ENCODE measurements at places on chromosomes 4 and X. TPM values are rescaled to one million over a fixed set of nuclear protein-coding genes. Genes with fewer than 3 reads are reported as not detected.

The HSFX3 gene
- total RNA-seq = not detected

The DCK gene
- 6.0 TPM for total RNA-seq

DNA sequence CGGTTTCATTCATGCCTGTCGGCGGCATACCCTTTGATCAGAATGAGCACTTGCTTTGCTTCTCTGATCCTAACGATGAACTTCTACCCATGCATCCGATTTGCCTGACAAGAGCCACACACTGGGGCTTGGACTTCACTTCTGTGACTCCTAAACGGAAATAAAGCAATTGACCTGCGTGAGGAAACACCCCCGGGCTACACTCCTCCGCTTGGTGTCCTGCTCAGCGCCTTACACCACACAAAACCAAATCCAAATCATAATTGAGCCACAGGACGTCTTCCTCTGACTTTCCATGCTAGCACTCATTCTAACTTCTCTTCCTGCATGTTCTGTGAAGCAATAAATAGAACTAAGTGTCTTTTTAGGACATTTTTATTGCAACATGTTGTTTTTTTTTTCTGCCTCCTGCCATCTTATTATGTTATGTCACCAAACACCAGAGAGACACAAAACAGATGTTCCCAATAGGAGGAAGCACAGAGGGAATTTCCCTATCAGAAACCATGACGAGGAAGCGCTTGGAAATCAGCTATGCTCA, 110.8 kb upstream of the FAM9B start:
- H3K36me3 ChIP-seq = no peaks in the 10 kb centered on the region
- H3K27me3 ChIP-seq = no peaks in the 10 kb centered on the region
- H3K27ac ChIP-seq = no peak overlapping the region
- H3K4me3 ChIP-seq = no peak overlapping the region

DNA sequence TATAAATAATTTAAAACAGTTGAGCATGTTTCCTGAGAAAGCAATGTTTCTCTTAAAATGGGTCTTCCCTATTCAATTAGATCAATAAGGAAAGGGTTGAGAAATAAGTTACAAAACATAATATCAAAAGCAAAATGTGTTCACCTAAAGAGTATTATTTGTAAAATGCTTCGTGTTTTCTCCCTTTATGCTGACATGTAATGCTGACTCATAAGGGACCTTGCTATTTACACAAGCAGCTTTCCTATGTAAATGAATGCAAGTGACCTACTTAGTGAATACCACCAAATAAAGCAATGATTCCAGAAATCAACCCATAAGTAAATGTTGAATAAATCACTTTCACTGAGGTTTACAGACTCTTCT, 91.5 kb downstream of the ELOVL6 start:
- no peak overlapping the region for H3K27ac ChIP-seq
- H3K4me1 ChIP-seq = peaks cover 5% of the 10 kb centered on the region
- H3K27me3 ChIP-seq = no peaks in the 10 kb centered on the region
- no peaks in the 10 kb centered on the region for H3K36me3 ChIP-seq

- no peaks in the 10 kb centered on the region for H3K27me3 ChIP-seq
- no peak for DNase-seq
- H3K4me1 ChIP-seq = no peaks in the 10 kb centered on the region
- no peak overlapping the region for H3K4me3 ChIP-seq
- H3K36me3 ChIP-seq = no peaks in the 10 kb centered on the region
- no peak overlapping the region for H3K27ac ChIP-seq
These were observed 67.2 kb upstream of the BRWD3 start for GRCh38 chrX:80876877-80877276.

- peaks cover 9% of the 10 kb centered on the region for H3K36me3 ChIP-seq
- H3K4me3 ChIP-seq = no peak overlapping the region
- H3K4me1 ChIP-seq = no peaks in the 10 kb centered on the region
- H3K27ac ChIP-seq = no peak overlapping the region
- no peak for DNase-seq
These were observed 1.2 kb upstream of the FGFBP2 start for GRCh38 chr4:15964159-15964558.

The GAGE12J gene
- not detected for total RNA-seq

The APLN gene
- 8.8 TPM for total RNA-seq

- H3K27ac ChIP-seq = no peak overlapping the region
- no peak overlapping the region for H3K4me3 ChIP-seq
- no peaks in the 10 kb centered on the region for H3K4me1 ChIP-seq
These were observed 48.5 kb downstream of the MAML3 start for GRCh38 chr4:140105436-140105835.

DNA sequence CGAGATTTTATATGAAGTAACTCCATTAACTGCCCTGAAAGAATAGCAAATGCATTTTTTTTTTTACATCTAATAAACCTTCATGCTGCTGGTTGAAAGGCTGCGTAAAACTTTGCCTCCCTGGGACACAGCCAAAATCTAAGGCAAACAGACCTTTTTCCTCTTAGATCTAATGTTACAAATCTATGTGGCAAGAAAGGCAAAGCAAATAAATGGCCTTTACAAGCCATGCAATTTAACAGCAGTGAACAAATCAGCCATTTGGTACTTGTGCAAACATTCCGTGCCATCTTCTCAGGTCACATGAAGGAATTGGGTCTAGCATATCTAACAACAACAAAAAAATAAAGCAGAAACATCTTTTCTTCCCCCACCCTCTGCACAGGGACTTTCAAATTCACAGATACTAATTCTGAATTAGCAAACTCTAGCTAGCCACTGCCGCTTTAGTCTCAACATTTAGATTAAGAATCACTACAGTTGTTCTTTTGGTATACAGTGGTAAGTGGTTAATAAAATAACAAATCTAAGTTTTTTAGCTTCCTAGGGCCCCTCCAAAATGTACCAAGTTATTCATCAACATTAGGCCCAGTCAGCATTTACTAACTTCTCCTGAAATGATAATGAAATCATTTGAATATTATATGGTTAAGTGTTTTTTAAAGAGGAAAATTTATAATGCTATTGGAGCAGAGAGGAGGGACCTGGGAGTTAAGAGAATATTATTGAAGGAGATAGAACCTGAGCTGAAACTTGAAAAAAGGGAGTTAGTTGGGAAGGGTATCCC, 593.8 kb downstream of the SMARCA1 start:
- no peaks in the 10 kb centered on the region for H3K27me3 ChIP-seq
- no peaks in the 10 kb centered on the region for H3K36me3 ChIP-seq
- no peak for DNase-seq
- H3K4me1 ChIP-seq = no peaks in the 10 kb centered on the region

The EDA gene
- 9.4 TPM for total RNA-seq

DNA sequence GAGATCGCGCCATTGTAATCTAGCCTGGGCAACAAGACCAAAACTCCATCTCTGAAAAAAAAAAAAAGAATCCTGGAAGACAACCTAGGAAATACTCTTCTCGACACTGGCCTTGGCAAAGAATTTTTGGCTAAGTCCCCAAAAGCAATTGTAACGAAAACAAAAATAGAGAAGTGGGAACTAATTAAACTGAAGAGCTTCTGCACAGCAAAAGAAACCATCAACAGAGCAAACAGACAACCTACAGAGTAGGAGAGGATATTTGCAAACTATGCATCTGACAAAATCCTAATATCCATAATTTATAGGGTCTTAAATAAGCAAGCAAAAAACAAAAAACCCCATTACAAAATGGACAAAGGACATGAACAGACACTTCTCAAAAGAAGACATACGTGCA, 76.5 kb upstream of the DUSP21 start:
- H3K36me3 ChIP-seq = no peaks in the 10 kb centered on the region
- no peak overlapping the region for H3K27ac ChIP-seq
- DNase-seq = no peak
- no peaks in the 10 kb centered on the region for H3K4me1 ChIP-seq
- H3K4me3 ChIP-seq = no peak overlapping the region

The ASB9 gene
- 1.5 TPM for total RNA-seq

DNA sequence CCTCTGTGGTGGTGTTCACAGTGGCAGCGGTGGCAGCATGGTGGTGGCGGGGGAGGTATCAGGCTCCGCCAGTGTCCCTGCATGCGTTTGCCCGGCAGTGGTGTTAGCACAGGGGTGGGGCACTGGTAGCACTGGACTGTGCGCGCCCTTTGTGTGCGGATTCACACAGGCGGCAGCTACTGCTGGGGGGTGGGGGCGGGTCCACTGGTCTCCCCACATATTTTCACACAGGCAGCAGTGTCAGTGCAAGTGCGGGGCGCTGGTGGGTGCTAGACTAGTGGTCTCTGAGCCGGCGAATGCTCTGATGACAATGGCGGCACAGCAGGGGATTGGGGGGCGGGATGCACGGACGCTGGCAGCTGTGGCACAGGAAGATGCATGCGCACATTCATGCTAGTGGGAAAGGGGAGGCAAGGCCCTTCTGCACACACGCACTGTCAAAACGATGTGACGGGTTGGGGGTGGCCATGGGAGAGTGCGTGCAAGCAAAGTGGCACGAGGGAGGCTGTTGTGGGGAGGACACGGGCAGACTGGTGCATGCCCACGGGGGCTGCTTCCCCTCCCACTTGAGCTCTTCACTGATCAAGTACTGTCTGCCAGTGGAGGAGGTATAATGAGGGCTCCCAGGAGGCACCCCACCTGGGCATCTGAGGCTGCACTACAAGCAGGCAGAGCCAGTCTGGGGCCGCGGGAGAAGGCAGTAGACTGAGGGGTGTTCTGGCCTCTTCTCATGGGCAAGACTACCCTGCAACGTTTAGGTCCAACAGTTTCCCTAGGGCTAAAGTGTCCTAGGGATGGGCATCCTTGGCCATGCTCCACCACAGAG, 53.0 kb downstream of the POF1B start:
- no peaks in the 10 kb centered on the region for H3K36me3 ChIP-seq
- no peaks in the 10 kb centered on the region for H3K4me1 ChIP-seq
- no peak for DNase-seq

The POU4F2 gene
- total RNA-seq = not detected

GRCh38 chrX:19462879-19463278, 52.4 kb downstream of the MAP3K15 start:
- no peaks in the 10 kb centered on the region for H3K27me3 ChIP-seq
- DNase-seq = no peak
- H3K4me3 ChIP-seq = no peak overlapping the region
- H3K4me1 ChIP-seq = no peaks in the 10 kb centered on the region
- H3K36me3 ChIP-seq = no peaks in the 10 kb centered on the region

The CT45A6 gene
- total RNA-seq = not detected

DNA sequence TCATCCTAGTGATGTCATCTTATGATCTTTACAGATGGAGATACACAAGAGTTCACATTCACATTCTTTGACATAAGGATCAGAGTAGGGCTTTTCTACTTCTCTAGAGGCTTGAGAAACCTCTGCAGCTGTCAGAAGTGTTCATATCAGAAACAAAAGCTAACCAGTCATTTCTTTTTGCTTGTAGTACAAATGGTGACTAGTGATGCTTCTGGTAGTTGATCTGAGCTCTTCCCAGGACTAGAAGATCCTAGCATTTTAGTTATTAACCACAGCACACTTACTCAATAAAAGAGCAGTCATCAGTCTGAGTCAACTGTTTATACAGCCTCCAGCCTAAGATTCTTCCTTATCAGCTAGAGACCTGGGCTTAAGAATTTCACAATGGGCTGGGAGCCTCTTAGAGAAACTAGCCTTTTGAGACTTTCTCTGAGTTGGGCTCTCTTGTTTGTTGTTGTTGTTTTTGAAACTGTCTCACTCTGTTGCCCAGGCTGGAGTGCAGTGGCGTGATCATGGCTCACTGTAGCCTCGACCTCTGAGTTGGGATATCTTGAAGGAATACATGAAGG, 84.1 kb downstream of the TMEM164 start:
- H3K4me1 ChIP-seq = no peaks in the 10 kb centered on the region
- H3K27ac ChIP-seq = no peak overlapping the region
- H3K27me3 ChIP-seq = peaks cover 24% of the 10 kb centered on the region
- no peak overlapping the region for H3K4me3 ChIP-seq

- H3K27ac ChIP-seq = no peak overlapping the region
- H3K27me3 ChIP-seq = no peaks in the 10 kb centered on the region
- H3K4me1 ChIP-seq = no peaks in the 10 kb centered on the region
- H3K36me3 ChIP-seq = no peaks in the 10 kb centered on the region
These were observed 14.8 kb downstream of the PTPN13 start for GRCh38 chr4:86608757-86609375.

The ABCG2 gene
- 0.57 TPM for total RNA-seq

The TLR6 gene
- total RNA-seq = 1.8 TPM

The BEND4 gene
- total RNA-seq = not detected

GRCh38 chr4:88251924-88252323, 32.4 kb downstream of the PPM1K start:
- no peak overlapping the region for H3K27ac ChIP-seq
- no peaks in the 10 kb centered on the region for H3K36me3 ChIP-seq
- no peak for DNase-seq
- no peaks in the 10 kb centered on the region for H3K27me3 ChIP-seq

- H3K4me1 ChIP-seq = peaks cover 29% of the 10 kb centered on the region
- H3K4me3 ChIP-seq = no peak overlapping the region
- H3K27me3 ChIP-seq = no peaks in the 10 kb centered on the region
- DNase-seq = no peak
These were observed 41.9 kb downstream of the WDR1 start for GRCh38 chr4:10074767-10075105.

DNA sequence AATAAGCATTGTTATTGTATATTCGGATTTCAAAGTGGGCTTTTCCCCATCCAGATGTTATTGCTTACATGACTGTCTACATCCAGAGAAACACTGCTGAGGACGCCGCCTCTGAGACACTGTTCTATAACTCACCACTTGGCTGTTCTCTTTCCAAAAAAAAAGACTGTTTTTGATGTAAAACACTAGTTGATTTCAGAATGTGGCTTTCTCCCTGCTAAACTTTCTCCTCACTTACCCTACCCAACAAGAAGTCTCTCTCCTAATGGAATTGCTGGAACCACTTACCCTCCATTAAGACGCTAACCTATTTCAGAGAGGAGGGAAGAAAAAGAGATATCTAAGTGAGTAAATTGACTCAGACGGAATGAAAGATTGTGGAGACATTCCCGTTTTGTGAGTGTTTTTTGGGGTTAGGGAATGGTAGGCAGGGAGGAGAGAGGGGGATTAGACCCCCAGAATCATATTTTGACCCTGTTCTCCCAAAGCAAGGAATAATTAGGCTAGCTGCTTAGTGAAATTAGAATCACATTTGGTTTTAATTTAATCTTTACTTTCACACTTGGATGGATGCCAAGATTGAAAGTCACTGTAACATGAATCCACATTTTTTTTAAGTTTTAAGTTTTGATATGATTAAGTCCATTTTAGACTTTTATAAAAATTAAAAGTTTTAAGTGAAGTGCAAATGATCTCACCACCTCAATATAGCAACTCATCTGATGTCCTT, 174.9 kb downstream of the CHIC2 start:
- DNase-seq = no peak
- H3K27me3 ChIP-seq = peaks cover 4% of the 10 kb centered on the region
- no peak overlapping the region for H3K27ac ChIP-seq
- no peak overlapping the region for H3K4me3 ChIP-seq
- no peaks in the 10 kb centered on the region for H3K4me1 ChIP-seq

DNA sequence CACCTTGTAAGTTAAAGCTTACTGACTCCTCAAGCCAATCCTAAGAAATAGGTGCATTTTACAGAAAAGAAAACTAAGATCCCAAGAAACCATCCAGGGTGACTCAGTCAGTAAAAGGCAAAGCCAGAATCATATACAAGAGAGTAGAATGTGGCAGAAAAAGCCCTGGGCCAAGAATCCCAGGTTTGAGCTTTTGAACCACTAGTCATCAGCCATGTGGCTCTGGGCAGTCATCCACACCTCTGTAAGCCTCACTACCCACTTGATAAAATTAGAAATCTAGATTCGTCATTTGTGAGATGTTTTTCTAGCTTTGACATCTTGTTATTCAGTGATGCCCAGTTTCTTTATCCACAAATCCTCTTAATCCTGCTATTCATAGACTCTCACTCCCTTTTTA, 122.2 kb upstream of the PDE5A start:
- H3K27ac ChIP-seq = peak overlapping the region; percentile 49
- no peaks in the 10 kb centered on the region for H3K4me1 ChIP-seq
- no peak for DNase-seq
- no peak overlapping the region for H3K4me3 ChIP-seq
- no peaks in the 10 kb centered on the region for H3K27me3 ChIP-seq
- H3K36me3 ChIP-seq = no peaks in the 10 kb centered on the region

The CLIC2 gene
- 10.9 TPM for total RNA-seq

The ANK2 gene
- total RNA-seq = 373 TPM

Measured in heart right ventricle (tissue), 16 donors.